LoVo (cell line): ENCODE measurements at places on chromosomes 1 and 21.
A peak's percentile ranks its signal among the peaks of the same experiment; 100 is the strongest.

DNA sequence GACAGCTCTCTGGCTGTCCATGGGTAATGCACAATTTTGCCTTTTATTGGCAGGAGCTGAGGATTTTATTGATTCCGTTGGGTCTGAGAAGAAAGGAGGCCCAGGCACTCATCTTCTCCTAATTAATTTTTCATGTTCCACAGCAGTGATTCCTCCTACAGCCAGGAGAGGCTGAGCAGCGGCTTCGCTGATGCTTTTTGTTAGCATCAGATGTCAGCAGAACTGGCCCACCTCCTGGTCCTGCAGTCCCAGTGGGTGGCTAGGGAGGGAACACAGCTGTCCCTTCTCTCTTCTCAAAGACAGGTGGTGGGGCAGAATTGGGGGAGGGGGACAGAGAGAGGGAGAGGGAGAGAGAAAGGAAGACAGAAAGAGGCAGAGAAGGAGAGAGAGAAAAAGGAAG lies 5.7 kb downstream of the MT1HL1 start:
- no peak for DNase-seq

- no peak for DNase-seq
Measured at GRCh38 chr1:43975249-43975961, 645 bp downstream of the ATP6V0B start.

- no peak for DNase-seq
Measured at GRCh38 chr1:28815533-28816185, 3.7 kb downstream of the OPRD1 start.

GRCh38 chr1:119799599-119800177 lies 11.6 kb downstream of the REG4 start:
- DNase-seq = no peak

DNA sequence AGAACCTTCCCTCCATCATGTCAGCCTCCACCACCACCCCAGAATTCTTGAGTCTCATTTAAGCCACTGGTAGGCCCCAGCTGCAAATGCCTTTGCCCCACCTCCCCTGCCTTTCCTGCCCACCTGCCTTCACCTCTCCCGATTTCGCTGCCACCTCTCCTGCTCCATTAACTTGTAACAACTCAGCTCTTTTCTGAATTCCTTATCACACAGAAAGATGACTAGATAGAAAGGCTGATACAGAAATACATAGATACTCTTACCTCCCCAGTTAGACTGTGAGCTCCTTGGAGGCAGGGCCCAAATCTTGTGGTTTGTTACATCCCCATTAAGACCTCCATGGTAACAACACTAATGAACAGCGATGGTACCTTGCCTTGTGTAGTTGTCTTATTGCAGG lies 69.5 kb downstream of the ATP5PO start:
- no peak for DNase-seq

DNA sequence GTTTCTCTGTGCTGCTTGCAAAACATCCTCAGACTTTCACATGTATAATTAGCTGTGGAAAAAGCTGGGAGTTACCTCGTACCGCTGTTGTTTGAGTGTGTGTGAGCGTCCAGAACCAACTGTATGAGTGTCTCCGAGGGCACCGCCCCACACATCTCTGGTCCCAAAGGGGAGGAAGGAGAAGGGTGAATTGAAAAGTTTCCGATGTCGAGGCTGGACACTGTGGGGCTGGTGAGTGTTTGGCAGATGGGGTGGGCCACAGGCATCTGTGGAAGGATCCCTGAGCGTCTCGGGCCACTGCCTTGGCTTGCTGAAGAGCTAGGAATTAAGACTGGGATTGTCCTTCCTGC lies 1.2 kb downstream of the ATP2B4 start:
- no peak for DNase-seq

- DNase-seq = no peak
Measured at GRCh38 chr1:9691691-9692090, 40.2 kb downstream of the PIK3CD start.

- DNase-seq = no peak
Measured at GRCh38 chr1:193552274-193552673, 365.9 kb upstream of the B3GALT2 start.

GRCh38 chr1:53061123-53061858 lies 722 bp upstream of the PODN start:
- no peak for DNase-seq

GRCh38 chr21:42704861-42705260 lies 51.4 kb downstream of the PDE9A start:
- DNase-seq = no peak

GRCh38 chr1:170156594-170156993 lies 10.8 kb downstream of the NTMT2 start:
- DNase-seq = no peak

DNA sequence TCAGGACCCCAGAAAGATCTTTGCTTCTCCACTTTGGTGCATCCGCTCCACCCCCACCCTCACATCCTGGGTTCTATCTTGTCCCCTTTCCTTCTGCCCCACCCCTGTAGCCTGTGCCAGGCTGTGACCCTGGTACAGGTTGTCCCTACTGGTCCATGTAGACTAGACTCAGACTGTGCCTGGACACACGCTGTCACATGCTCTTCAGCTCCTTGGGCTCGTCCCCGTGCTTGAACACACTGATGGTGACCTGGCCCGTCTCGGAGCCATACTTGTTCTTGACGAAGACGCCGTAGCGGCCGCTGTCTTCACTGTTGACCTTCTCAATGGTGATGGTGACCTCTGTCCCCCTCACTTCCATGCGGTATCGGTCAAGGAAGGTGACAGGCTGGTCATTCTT lies 54.8 kb downstream of the MYOM3 start:
- no peak for DNase-seq

DNA sequence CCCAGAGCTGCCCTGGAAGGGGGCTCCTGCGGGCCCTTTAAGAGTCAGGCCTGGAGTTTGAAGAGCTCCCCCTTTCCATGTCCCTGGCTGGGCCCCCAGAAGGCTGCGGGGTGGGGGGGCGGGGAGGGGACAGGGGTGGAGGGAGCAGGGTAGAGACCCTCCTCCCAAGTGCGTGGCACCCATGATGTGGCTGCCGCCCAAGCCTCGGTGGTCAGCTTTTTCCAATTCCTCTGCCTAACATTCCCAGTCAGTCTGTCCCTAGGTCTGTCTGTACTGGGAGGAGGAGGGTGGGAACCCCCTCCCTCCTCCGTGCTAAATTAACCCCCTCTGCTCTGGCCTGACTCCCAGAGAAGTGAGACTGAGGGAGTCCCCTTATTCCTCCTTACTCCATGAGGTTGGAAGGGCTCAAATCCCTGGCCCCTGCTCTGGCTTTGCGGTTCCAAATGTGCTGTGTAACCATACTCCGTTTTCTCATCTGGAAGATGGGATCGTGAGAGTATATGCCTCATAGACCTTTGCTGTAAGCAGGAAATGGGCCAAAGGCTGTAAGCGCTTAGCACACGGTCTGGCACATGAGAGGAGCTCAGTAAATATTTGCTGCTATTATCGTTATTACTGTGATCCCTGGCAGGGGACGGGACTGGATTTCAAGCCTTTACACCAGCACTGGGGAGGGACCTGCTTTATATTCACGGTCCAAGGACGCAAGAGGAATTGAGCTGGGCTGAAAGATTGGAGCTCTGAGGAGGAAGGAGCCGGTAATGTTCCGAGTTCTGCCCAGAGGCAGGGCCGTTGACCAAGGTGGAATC lies 658 bp upstream of the COL16A1 start:
- no peak for DNase-seq

DNA sequence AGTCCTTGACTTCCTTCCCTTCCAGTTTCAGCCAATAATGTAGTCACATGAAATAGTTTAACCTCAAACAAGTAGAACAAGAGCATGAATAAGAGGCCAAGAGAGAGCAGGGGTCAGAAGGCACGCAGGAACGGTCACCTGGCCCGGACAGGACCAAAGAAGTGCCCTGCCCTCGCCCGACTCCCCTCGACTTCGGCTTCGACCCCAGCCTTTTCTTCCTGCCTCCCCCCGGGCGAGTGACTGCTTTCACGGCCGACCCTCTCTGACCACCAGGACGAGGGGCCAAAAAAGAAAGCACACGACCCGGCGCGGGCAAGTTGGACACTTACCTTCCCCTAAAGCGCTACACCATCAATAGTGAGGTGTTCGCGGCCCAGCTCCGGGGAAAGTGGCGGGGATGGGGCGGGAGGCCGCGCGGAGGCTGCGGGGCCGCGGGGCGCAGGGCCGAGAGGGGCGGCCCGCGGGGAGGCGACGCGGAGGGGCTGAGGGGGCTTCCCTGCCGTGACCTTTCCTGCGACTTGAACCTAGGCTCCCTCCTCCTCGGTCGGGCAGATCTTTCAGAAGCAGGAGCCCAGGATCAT lies 519 bp downstream of the RERE start:
- no peak for DNase-seq

DNA sequence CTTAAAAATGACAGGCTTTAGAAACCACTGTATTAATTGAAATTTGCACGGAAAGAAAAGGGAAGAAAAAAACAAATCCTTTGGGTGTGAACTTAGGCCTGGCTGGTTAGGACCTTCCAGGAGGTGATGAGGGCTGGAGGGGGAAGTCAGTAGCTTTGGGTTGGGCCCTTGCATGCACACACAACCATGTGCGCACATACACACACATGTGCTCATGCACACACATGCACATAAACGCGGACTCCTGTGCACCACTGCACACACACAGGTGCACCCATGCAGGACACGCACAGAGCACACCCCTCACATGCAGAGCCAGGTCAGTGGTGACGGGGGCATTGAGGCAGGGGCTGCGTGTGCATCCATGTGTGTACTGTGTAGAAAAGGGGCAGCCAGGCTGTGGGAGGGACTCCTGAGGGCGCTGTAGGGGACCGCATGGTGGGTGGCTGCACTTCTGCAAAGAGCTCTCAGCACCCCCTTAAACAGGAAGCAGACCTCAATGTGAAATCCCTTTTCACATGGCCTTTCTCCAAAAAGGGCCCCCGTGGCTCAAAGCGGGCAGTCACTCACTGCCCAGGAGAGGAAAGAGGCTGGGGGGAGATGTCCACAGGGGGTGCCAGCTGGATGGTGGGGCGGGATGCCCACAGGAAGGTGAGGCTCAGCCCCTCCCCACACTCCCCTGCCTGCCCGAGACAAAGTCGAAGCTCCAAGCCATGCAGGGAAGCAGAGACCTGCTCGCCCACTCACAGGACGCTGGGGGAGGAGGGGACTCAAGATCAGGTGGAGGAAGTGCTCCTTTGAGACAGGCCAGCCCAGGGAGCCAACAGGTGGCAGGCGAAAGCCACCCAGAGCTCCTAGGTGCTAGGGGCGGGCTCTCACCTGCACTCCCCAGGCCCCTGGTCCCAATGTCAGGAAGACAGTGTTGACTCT lies 95.2 kb downstream of the ITPKB start:
- no peak for DNase-seq

- DNase-seq = no peak
Measured at GRCh38 chr1:13605159-13605558, 21.5 kb downstream of the PDPN start.

DNA sequence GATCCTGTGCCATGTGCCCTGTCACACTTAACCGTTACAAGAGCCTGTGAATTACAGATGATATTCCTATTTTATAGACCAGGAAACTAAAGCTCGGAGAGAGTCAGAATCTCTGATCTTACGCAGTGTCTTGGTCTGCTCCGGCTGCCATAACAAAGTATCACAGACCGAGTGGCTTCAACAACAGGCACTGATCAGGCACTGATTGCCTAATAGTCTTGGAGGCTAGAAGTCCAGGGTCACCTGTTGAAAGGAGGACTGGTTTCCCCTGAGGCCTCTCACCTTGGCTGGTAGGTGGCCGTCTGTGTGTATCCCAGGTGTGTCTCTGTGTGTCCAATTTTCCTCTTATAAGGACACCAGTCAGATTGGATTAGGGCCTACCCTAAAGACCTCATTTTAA lies 31.5 kb upstream of the KCNE2 start:
- no peak for DNase-seq

GRCh38 chr1:18041102-18041501 lies 66.5 kb upstream of the IGSF21 start:
- DNase-seq = no peak

DNA sequence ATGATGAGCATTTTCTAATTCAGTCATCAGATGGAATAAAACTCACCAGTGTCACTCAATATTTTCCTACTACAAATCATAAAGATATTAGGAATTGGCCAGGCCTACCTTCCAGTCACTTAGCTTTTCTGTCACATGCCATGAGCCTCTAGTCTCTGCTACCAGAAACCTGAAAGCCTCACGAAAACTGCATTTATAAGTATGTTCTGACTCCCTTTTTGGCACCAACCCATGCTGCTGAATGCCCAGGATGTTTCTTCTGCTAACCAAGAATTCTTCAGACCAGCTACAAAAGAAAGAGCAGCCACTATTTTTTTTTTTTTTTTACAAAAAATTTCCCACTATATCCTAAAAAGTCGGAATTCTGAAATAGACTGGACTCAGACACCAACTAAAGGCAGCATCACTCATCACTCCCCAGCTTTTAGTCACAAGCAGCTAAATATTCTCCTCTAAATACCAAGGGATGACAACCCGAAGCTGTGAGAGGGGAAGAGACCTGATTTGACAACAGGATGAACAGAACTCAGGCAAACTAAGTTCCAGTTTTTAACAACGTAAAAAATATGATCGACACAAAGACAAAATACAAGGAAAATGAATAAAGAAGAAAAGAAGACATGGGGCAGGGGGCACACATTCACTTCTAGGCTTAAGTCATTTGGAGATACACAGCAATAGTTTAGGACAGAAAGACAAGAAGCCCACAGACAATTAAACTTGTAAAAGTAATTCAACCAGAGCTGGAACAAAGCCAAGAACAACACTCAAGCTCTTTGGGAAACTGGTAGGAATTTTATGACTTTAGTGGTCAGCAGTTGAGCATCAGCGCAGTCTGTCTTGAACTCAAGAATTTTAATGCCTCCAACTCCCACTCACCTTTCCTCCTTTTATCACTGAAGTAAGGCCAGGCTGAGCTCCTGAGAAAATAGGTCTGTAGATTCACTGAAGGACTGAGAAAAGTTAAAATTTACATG lies 1.7 kb downstream of the DCAF8 start:
- DNase-seq = peak; percentile 82

DNA sequence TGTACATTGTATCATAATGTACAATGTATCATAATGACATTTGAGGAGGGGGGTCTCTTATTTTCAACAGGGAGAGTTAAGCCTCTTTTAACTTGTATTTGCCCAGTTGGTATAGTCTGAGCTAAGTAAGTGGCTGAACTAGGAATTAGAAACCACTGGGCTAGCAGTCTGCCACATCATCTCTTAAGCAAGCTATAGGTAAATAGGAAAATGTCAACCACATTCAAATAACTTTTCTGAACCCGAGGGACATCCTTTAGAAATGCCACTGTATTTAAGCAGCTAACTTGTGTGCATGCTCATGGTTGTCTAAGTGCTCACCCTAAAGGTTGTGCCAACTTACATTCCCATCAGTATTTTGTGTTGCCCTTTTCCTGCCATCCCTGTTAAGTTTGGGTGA lies 35.5 kb upstream of the ASB17 start:
- DNase-seq = no peak

- DNase-seq = no peak
Measured at GRCh38 chr1:59360170-59360569, 63.3 kb downstream of the FGGY start.

DNA sequence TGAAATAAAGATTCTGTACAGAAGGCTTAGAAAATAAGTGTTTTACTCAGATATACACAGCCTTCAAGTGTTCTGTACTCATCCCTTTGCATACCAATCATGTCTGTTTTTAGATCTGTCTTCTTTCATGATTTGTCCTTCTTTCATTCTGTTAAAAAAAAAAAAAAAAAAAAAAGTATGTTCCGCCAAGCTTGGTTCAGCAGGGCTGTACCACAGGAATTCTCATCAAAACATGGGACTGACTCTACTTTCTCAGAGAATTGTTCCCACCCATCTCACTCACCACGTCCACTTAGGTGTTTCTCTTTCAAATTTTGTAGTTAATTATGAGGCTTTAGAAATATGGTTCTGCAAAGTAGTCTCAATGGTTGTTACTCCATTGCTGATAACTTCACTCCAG lies 119.0 kb downstream of the AK5 start:
- DNase-seq = no peak
